ENCODE measurements at places on chromosomes 5 and 9.

DNA sequence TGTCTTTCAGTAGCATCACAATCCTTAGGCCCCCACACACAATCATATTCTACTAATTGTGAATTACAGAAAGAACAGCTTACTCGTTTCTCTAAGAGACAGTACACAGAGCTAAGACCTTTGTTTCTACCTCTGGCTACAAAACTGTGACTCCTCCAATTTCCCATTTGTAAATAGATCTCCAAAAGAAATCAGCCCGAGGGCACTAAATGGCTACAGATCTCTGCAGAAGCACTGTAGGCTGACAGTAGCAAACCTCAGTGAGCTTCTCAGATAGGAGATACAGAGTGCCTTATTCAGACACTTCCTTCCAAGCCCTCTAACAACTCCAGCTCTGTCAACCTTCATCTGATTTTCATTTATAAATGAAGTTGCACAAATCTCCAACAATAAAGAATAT, 51.0 kb downstream of the EFNA5 start:
- DNase-seq = no peak

DNA sequence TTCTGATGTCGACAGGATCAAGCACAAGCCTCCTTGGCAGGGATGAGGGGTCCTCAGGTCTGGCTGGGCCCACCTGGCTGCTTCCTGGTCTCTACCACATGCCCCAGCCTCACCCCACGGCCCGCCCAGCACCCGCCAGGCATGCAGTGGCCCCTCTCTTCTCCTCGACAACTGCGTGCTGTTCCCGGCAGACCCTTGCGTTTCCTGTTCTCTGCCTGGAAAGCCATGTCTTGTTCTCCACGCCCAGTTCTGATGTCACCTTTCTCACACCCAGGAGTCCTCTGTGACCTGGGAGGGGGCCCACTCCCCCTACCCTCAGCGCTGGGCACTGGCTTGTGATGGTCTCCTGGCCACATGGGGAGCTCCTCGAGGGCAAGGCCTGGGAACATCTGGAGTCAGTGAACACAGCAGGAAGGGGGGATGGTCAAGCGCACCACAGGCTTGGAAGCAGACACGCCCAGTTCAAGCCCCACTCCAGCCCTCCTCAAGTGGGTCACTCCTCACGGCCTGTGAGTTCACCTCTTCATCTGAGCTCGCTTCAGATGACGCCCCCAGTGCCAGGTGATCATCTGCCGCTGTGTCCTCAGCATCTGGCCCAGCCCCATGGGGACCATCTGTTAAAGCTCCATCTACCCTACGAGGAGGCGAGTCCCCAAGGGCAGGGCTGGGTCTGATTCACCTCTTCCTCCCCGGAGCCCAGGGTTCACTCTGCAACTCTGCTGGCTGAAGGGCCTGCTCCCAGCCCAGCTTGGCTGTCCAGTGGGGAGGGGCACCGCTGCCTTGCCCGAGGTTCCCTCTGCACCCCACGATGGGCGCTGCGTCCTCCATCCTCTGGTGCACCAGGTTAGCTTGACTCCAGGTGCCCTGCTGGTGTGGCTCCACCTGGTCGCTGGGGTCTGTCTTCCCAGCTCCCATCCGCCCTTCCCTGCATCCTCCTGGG, 133.2 kb upstream of the PHYKPL start:
- DNase-seq = no peak

DNA sequence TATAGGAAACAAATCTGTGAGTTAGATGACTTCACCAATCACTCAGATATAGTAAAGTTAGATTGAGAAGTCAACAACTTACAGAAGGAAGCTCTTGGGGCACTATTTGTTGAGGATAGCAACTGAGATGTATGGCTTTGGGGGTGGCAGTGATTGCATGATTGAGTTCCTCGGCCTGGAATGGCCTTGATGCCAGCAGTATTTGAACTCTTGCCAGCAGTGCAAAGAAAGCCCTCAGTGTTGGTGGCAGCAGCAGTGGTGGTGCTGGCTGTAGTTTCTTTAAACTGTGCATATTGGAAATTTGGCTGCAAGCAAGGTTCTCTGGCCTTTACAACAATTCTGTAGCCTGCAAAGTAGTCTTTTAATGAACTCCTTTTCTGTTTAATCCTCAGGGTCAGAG, 41.4 kb upstream of the PJA2 start:
- DNase-seq = no peak

- no peak for DNase-seq
These were observed 45.9 kb upstream of the APC start for GRCh38 chr5:112691758-112692157.

- DNase-seq = no peak
These were observed 482.7 kb downstream of the RAB3C start for GRCh38 chr5:59065554-59065953.

DNA sequence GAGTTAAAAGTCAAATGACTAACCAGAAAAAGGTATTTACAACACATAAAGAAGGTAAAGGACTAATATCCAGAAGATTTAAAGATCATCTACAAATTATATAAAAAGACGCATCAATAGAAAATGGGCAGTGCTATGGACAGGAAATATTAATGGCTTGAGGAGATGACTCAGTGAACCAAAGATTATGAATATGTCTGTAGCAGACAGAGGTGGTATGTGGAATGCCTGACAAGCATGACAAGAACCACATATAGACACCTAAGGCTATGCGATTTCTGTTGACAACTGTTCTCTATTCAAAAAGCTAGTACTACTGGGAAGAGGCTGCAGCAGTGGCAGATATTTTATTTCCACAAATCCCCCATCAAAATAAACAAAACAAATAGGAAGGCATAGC, 177.0 kb upstream of the SH3GL2 start:
- no peak for DNase-seq

GRCh38 chr5:32428426-32428825, 16.1 kb downstream of the ZFR start:
- no peak for DNase-seq

- DNase-seq = no peak
These were observed 19.5 kb downstream of the RALGDS start for GRCh38 chr9:133101356-133102189.

GRCh38 chr5:58497921-58498320, 6.7 kb downstream of the GAPT start:
- no peak for DNase-seq

GRCh38 chr5:15159606-15160005, 288.0 kb upstream of the ANKH start:
- DNase-seq = no peak

DNA sequence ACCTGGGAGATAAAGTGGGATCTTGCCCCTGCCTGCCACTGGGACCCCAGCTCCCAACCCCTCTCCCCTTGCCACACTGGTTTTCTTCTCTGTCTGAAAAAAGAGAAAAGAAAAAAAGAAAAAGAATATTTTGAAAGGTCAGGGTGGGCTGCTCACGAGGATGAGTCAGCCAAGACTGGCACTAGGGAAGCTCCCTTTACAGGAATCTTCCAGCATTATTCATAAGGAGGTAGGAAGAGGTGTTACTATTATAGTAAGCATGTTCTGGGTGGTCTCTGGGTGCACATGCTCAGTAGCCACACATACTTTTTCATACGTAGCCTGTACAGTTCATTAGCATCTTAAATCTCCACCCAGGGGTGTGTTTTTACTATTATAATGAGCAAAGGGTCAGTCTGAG, 46.8 kb upstream of the HAND1 start:
- no peak for DNase-seq

DNA sequence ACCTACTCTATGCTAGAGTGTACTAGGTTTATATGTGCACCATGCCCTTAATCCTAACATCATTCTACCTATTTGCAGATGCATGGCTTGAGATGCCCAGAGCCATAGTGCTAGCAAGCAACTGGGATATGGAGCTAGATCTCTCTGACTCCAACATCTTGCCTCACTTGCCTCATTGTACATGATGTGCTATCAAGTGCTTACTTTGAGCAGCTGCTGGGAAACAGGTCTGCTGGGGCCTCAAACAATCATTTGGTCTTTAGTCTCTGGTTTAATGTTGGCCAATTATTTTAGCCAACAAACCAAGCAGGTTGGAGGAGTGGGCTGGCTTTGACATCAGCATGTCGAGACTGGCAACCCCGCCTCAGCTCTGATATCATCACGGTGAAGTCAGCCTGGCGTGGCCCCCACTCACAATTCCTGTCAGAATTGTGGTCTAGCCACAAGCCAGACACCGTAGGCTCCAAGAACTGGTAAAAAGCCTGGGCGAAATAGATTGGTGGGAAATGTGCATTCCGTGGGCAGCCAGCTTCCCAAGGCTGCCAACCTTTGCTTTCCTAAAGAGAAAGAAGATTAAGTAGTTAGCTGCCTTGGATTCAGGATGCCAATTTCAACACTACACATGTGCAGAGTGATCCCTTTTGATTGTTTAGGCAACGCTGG, 21.1 kb upstream of the GAS1 start:
- no peak for DNase-seq

GRCh38 chr9:129307227-129307970, 129.3 kb upstream of the IER5L start:
- no peak for DNase-seq

GRCh38 chr9:70420441-70421271, 6.2 kb upstream of the KLF9 start:
- DNase-seq = peak; percentile 21

- no peak for DNase-seq
These were observed 96.8 kb upstream of the IFNK start for GRCh38 chr9:27427272-27427643.

DNA sequence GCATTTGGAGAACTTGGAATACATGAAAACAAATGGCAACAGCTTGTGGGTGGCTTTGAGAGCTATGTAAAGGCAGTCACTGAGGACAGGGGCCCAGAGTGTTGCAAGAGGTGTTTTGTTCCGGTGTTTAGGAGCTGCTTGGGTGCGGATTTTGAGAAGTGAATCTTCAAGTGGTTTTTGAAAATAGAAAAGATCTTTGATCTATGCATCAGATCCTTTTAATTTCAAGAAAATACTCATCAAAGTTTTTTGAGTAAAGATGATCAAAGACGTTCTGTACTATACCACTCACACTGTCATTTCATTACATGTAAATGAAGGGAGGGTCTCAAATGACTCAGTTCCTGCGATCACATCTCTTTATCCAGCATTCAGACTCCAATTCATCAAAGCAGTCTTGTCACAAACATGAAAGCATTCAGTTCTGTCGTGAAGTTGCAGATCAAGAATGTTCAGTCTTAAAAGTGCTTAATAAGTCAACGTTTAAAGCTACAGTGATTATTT, 112.5 kb downstream of the WDR41 start:
- no peak for DNase-seq

GRCh38 chr5:157485811-157486210, 25.8 kb downstream of the NIPAL4 start:
- no peak for DNase-seq

DNA sequence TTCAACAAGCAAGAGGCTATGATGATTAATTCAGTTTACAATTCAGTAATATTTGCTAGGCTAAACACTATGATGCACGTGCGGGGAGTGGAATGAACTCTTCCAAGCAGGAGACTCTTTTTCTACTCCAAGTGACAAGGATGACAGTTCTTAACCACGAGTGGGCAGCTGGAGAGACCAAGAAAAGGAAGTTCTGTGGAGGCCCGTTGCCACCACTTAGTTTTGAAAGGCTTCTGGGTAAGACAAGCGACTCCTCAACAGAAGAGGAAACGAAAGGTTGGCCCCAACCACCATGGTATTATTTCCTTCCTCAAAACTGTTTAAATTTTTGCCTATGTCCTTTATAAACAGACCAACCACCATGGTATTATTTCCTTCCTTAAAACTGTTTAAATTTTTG, 2.8 kb downstream of the DCAF12 start:
- no peak for DNase-seq

GRCh38 chr5:88691945-88692868, 190.8 kb downstream of the MEF2C start:
- no peak for DNase-seq

DNA sequence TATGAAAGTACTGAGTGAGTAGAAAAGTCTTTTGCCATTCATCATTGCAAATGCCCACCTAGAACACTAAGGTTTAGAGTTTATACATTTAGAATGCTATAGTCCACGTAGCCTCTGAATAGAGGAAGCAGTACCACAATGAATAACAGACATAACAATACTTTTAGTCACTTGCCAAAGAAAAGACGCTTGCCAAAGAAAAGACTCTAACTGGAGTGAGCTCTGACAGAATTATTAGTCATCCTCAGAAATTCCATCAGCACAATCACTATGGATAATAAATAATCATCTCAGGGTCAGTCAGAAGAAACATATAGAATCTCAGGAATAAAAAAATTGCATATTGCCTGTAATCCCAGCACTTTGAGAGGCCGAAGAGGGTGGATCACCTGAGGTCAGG, 168.5 kb upstream of the TARS1 start:
- peak; percentile 97 for DNase-seq

- no peak for DNase-seq
These were observed 24.8 kb downstream of the P4HA2 start for GRCh38 chr5:132202711-132203463.

- no peak for DNase-seq
These were observed 10.1 kb upstream of the ZNF484 start for GRCh38 chr9:92887880-92888338.

- no peak for DNase-seq
These were observed 31.0 kb upstream of the FSTL4 start for GRCh38 chr5:133643365-133643764.

- DNase-seq = no peak
These were observed 10.9 kb downstream of the LRRC70 start for GRCh38 chr5:62589504-62589903.

DNA sequence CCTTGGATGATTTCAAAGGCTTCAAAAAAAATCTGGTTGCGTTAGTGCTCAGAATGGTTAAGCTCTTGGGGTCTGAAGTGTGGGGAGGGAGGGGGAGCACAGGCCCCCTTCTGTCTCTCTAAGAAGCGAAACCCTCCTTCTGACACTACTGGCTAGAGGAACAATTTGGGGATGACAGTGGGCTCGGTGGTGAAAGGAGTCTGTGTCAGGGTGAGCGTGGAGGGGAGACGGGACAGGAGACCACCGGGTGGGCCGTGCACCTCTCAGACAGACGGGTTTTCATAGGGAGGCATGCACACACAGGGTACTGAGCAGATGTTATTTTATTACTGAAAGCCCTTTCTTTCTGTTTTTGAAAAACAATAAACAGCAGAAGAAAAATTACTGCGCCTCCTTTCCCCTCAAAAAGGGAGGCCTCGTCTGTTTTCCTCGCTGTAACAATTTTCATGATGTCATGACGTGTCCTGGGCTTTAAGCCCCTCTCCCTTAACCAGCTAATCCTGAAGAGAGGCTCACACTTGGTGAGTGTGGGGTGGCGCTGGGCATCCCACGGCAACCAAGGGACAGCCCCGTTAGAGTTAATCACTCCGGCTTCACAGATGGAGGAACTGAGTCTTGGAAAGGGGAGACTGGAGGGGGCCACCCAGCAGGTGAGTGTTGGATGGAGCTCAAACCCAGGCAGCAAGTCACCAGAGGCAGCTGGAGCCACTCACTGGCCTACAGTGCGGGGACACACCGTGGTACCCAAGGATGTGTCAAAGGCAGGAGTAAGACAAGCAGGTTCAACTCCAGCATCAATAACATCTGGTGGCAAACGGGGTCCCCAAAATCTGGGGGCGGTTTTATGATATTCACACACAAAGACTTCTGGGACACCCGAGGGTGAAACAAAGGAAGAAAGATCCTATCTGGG, 53.4 kb downstream of the PTCH1 start:
- no peak for DNase-seq

DNA sequence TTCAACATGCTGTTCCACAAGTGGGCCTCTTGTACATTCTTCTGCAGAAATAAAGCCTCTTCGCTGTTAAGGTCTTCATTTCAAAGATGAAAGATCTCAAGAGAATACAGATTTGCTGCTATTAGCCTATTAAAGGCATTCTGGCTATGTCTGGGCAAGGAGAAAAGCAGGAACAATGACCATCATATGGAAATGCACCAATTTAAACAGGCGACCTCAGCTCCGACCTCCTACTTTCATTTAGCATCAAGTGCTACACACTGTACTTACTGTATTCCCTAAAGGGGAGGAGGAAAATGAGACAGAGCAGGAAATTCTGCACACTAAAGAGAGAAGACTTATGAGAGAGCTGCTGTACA, 64.8 kb downstream of the HABP4 start:
- DNase-seq = no peak
